ENCODE measurements at places on chromosomes 11 and 22. TPM values are rescaled to one million over a fixed set of nuclear protein-coding genes. Genes with fewer than 3 reads are reported as not detected.

The OR5B21 gene
- total RNA-seq, result not detected

The ARHGAP20 gene
- total RNA-seq, result not detected

The OR8B4 gene
- total RNA-seq, result not detected

The PLXNB2 gene
- total RNA-seq, result 107 TPM

The LRRC74B gene
- total RNA-seq, result not detected
